Activated naive CD8-positive, alpha-beta T cell treated with anti-CD3 and anti-CD28 coated beads, Interleukin-2, amount 10 ng/mL, durations not matched to agents 7 days and 5 days (primary cell): ENCODE measurements at places on chromosomes 16 and 17.

- DNase-seq: peak; percentile 72
These were observed 34.8 kb downstream of the CBFA2T3 start for GRCh38 chr16:88941913-88942909.

GRCh38 chr17:8798846-8799569 lies at the start of gene MFSD6L:
Gene MFSD6L, minus strand, starts transcription at chr17:8799365. Its CDS starts 245 bp downstream, at chr17:8799120.
- DNase-seq: no peak

DNA sequence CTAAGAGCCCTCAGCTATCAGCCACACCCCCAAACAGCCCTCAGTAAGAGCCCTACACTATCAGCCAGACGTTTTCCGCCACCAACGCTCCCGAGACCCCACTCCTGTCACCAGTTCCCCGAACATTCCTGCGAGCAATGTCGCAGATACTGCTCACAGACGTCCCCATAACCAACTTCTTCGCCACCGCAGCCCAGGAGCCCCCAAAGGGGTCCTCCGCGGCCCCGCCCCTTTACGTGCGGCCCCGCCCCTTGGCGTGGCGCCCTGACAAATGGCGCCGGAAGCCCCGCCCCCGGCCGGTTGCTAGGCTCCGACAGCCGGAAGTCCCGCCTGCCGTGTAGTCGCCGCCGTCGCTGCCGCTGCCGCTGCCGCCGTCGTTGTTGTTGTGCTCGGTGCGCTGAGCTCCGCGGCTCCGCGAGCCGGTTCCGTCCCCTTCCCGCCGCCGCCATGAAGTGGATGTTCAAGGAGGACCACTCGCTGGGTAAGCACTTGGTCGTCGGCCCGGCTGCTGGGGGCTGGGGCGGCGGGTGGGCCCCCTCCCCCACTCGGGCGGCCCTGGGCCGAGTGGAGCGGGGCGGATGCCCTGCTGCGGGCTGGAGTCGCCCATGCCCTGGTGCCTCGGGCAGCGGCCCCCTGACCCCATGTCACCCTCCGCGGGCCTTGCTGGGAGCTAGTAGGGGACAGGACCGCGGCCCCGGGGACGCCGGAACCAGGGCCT lies at the start of gene GABARAPL2:
TSS of gene GABARAPL2 (plus strand) at position 340 of the 718 bp plus-strand sequence. CDS start at position 448, 108 bp downstream.
- DNase-seq: peak; percentile 98

DNA sequence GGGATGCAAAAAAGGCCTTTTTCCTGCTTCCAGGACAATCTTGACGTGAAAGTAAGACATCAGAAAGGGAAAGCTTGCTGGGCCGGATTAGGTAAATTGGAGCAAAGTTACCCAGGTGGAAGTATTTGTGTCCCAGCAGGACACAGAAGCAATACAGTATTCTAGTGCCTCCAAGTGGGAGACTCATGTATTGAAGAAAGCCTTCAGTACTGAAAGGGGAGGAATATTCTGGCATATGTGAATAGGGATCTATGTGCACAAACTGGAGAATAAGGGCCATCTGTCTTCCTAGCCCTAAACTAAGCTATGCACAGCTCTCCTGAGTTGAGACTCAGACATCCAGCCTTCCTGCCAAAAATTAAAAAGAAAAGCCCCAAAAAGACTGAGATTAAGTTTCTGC lies 327.3 kb upstream of the CDH8 start:
- DNase-seq: no peak

GRCh38 chr17:48814504-48814903 lies 2.5 kb downstream of the TTLL6 start:
- DNase-seq: peak; percentile 47

DNA sequence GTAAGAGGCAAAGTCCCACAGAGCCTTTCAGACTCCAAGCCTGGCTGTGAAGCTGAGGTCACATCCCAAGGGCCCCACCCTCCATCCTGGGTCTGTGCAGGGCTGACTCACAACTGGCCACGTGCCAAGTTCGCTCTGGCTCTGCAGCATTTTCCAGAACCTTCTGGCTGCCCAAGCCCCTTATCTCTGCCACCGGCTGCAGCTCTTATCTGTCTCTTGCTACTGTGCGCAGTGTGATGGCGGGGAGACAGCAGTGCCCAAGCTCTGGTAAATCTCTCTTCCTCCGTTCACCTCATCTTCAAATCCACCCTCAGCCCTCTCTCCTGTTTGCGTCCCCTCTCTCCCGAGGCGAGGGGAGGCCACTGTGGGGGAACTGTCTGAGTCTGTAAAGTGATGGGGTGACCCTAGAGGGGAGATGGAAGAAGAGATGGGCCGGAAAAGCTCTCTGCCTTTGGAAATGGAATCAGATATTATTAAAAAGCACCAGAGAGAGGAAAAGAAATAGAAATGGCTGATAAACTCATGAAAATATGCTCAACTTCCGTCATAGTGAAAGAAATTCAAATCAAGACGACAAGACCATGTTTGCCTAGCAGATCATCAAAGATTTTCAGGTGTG lies 162.7 kb upstream of the CDC42EP4 start:
- no peak for DNase-seq

DNA sequence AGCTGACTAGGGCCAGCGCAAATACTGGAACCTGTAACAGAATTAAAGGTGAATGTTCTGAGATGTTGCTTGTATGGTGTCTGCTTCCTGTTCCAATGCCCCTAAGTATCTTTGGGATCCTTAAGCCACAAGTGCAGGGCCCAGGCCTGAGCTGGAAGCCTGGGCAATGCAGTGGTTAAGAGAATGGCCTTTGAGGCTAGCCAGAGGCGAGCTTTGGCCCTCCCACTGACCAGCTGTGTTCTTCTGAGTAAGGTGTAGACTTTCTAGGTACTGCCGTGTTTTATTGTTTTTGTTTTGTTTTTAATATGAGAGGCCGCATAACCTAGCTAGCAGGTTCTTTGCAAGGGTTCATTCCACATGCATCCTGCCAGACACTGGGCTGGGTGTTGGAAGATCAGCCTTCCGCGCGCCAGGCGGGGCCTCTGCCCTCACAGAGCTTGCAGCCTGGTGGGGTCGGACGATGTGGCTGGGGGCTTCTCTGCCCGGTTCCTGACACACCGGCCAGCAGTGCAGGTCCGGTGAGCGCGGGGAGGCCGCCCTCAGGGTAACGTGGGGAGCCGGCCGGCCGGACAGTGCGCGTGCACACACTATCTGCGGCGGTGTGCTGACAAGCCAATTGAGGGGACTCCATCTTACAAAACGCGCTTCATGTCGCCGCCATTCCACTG lies 551 bp upstream of the MLX start:
- no peak for DNase-seq

DNA sequence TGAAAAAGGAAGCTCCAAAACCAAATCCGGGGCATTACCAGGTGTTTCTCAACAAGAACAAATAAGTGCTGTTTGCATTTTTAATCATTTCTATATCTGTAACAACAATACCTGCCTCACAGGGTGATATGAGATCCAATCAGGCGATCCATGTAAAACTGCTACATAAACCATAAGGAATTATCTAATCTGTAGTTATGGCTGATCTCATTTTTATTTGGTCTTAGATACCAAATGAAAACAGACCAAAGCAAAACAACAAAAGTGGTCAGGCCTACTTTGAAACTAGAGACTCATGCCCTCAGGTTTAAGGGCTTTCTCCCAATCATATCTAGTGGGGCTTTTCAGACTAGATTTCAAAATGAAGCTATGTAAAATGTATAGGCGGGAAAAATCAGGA lies 28.3 kb downstream of the XPO6 start:
- no peak for DNase-seq

DNA sequence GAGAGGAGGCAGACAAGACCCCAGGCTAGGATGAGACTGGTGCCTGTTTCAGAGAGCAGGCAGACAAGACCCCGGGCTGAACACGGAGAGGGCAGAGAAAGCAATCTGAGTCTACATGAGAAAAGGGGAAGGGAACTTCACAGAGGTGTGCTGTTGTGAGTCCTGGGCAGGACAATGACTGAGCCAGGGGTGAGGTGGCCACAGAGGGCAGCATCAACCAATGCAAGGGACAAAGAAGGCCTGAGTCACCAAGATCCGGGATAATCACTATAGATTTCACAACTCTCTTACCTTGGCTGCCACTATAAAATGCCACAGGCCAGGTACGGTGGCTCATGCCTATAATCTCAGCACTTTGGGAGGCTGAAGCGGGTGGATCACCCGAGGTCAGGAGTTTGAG lies 89.0 kb downstream of the SLC39A11 start:
- DNase-seq: no peak

DNA sequence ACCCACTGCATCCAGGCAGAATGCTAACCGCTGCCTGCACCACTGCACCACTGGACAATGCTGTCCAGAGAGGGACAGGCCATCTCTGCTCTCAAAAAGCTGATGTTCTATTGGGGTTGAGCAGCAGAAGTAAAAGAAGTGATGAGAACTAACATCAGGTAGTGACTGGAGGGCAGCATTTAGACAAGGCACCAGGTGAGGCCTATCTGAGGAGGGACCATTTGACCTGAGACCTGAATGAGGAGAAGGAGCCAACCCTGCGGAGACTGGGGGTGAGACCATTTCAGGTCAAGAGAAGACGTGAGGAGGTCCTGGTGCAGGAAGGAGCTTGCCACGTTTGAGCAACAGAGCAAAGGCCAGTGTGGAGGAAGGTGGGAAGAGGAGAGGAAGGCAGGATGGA lies 34.0 kb downstream of the NTN1 start:
- no peak for DNase-seq

DNA sequence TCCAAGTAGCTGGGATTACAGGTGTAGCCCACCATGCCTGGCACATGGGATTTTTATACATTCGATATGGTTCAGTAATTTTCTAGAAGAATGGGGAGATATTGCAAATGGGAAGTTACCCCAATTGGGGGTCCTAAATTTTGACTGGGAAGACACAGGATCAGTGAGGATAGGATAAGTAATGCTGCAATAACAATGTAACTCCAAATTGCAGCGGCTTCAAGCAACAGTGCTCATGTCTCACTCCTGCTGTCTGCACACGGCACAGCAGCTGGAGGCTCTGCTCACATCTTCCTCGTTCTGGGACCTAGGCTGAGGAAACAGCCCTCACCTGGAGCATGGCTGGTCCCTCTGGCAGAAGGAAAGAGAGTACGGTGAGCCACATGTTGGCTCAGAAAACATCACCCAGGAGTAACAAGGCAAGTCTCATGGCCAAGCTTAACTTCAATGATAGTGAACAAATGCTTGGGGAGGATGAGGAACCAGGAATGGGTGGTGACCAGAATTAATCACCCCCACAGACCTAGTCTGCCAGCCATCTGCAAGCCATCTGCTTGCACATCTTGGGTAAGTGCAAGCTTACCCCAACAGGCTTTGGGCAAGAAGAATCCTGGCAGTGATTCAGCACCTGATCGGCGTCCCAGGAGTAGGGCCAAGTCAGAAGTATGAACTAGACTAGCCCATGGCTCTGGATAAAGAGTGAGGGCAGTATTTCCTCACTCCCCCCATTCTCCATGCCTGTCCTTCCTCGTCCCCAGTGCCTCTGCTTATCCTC lies 229.2 kb downstream of the COPRS start:
- DNase-seq: no peak

GRCh38 chr17:74442670-74443515 lies 11.0 kb downstream of the GPRC5C start:
- DNase-seq: no peak

DNA sequence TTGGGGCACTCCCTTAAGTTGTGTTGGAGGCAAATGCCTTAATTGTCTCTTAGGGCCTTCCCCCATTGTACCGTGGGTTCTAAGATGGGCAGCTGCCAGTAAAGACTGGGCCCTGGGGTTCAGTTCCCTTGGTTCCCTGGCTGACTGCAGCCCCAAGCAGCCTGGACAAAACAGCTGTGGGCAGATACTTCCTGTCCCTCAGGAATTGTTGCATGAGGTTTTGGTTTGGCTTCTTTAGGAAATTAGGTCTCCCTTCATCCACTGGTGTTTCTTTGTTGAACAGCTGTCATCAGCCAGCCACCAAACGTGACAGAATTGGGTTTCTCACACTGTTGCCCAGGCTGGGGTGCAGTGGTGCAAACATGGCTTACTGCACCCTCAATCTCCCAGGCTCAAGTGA lies 42.0 kb upstream of the ETV4 start:
- no peak for DNase-seq

DNA sequence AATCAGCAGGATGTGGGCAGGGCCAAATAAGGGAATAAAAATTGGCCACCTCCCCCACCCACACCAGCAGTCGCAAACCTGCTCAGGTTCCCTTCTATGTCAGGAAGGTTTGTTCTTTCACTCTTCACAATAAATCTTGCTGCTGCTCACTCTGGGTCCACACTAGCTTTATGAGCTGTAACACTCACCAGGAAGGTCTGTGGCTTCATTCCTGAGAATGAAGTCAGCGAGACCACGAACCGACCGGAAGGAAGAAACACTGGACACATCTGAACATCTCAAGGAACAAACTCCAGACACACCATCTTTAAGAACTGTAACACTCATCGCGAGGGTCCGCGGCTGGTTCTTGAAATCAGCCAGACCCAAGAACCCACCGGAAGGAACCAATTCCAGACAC lies 115.5 kb upstream of the TBX2 start:
- no peak for DNase-seq

DNA sequence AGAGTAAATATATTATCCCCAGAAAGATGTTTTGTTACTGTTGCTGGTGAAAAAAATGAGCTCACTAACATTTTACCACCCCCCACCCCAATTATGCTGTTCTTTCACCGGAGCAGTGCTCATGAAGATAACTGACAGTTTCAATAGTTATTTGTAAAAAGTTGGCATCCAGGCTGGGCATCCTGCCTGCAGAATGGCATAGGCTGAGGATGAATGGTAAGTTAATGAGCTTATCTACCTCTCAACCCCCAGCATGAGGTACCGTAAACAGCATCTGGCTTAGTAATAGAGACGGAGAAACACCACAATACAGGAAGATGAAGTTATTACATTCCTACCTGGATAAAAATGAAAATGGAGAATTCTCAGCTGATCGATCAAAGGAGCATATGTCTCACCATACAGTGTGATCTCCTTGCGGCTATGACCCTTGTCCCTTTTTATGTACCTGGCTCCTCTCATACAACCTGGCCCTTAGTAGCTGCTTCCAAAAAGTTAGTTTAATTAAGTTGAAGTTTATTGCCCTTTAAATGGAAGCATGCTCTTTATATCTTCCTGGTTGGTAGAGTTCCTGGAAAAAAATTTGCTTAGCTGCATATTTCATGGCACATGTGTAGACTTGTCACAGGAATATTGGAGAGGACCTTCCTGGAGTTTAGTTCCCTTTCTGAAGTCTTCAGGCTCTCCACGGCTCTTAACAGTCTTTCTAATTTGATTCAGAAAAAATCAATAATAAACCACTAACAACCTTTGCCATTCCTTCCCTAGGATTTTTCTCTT lies 61.2 kb upstream of the MPHOSPH6 start:
- DNase-seq: no peak

- no peak for DNase-seq
These were observed 385.3 kb downstream of the HAPSTR1 start for GRCh38 chr16:9476744-9477143.

DNA sequence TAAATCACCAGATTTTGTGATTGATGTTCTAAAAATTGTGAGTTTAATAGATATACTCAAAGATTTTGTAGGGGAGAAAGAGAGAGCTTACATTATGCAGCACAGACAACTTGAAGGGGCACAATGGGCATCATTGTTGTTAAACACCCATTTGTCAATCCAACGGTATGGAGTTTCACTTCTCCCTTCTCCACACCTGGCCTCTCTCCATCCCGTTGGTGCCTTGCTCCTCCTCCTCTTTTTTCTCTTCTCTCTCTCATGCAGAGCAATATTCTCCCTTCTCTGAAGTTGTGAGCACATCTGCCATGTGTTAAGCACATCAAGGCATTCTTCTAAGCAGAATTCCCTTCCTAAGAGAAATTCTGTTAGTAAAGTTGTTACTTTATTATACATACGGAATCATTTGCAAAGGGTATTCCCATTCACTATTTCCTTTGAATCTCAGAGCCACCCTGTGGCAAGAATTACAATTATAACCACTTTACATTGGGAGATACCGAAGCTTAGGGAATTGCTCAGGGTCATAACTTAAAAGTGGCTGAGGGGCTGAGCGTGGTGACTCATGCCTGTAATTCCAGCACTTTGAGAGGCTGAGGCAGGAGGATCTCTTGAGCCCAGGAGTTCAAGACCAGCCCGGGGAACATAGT lies 40.5 kb upstream of the SKAP1 start:
- no peak for DNase-seq
